ENCODE measurements at places on chromosomes 7 and 10.

DNA sequence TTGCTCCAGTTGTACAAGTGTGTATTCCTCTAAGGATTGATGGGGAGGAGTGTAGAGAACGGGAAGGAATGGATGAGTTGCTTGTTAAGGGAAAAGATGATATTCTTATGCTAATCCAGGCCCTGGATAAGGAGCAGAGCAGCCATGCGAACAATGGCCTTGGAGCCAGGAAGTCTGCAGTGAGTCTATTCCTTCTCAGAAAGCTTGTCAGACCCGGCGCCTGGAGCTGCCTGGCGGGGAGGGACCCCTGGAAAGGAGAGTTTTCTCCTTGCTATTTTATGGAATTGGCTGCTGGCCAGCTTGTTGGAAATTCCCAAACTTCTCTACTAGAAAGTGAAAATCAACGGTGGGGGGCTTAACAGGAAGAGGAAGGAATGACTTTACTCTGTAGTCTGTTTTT, 89.1 kb downstream of the MMRN2 start:
- DNase-seq = no peak

- DNase-seq = no peak
Observed at GRCh38 chr7:36005876-36006275, 147.2 kb upstream of the EEPD1 start.

DNA sequence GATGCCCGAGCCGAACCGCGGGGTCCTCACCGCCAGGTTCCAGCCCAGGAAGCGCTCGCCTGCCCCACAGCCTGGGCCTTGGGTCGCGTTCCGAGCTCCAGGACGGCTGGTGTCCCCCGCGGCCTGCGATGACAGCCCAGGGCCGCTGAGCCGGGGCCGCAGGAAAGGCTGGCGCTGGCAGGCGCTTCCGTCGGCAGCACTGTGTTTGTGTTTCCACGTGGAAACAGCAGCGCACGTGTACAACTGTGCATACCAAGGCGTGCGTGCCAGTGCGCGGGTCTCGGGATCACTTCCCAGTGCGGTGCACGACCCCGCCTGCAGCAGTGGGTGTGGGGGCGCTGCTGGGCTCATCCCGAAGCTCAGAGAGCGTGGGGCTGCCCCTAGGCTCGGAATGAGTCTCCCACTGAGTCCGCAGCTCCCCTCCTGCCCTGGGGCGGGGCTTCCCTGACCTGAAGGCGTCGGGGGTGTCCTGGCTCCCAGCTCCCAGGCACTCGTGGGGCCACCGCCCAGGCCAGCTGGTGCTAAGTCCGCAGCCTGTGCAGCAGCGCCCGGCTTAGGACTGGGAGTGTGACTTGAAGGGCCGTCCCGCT, 17.2 kb downstream of the AP5Z1 start:
- DNase-seq = no peak

DNA sequence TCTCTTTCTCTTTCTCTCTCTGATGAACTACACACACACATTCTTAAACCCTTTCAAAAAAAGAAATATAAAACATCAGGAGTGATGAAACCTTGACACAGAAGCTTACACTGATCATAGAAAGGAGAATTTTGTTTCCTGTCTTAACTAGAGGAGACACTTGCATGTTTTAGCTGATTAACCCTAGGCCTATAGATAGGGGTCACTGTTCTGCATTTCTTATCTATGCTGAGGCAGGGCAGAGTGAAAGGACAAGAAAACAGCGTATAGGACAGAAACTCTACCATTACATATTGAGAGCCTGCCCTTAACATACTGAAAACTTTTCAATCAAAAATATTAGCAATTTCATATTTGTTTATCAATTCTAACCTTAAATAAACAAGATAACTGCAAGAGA, 680.6 kb upstream of the MBL2 start:
- no peak for DNase-seq

DNA sequence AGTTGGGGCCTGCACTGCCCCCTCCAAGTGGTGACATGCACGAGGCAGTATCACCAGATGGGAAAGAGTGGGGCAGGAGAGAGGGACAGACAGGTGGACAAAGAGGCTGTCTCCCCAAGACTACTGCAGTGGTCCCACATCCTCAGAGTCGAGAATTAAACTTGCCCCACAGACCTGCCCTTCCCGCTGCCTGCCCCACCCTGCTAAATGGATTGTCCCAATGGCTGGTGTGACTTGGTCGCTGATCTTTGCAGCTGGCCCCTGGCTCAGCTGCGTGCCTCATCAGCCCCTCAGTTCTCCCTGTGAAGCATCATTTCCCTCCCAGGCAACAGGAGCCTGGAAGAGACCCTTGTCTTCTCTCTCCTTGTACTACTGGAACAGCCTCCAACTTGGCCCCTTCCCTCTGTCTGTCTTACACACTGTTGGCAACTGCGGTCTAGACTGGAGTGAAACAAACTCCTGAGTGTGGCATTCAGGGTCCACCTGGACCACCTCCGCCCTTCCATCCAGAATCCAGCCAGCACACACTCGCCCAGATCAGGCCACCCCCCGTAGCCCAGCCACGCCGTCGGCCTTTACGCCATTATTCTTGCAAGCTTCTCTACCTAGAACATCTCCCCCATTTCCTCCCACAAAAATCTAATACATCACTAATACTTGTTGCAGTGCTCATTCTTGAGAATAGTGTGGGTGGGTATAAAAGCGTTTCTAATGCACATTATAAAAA, 275.1 kb downstream of the CELF2 start:
- DNase-seq = no peak

GRCh38 chr10:26627324-26627723, 70.2 kb upstream of the PDSS1 start:
- peak; percentile 29 for DNase-seq

DNA sequence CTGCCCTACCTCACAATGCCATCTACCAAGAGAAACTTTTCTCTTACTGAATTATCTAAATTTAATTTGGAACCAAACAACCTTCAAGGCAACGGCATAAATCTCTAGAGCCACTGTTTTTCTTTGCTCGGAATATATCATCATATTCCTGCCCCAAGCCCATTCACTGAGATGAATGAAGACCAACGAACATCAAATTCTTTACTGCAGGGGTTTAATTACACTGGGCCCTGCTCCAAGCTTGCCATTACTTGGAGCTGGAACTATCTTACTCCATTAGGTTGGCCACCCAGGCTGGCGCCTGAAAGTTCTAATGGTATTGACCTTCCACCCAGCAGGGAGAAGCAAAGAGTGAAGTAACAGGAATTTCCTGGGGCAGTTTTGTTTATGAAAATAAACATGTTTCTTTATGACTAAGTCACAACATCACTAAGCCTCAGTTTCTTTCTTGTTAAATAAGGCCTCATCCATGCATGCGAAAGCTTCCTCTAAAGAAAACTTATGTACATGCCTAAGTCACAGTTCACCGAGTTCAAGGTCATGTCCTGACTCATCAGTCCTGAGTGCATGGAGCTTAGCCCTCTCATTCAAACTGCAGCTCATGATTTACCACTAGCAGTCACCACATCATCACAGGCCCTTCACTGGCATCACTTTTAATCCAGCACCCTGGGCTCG, 42.1 kb upstream of the ANAPC16 start:
- peak; percentile 49 for DNase-seq

GRCh38 chr10:44385026-44385695, at the start of gene CXCL12:
Gene CXCL12 (minus strand): TSS chr10:44385097. CDS start chr10:44385005, 92 bp downstream.
- DNase-seq = no peak
